ENCODE measurements at places on chromosomes 7 and 10.

GRCh38 chr7:124354201-124354600 lies 321.3 kb upstream of the TMEM229A start:
- no peak for DNase-seq

DNA sequence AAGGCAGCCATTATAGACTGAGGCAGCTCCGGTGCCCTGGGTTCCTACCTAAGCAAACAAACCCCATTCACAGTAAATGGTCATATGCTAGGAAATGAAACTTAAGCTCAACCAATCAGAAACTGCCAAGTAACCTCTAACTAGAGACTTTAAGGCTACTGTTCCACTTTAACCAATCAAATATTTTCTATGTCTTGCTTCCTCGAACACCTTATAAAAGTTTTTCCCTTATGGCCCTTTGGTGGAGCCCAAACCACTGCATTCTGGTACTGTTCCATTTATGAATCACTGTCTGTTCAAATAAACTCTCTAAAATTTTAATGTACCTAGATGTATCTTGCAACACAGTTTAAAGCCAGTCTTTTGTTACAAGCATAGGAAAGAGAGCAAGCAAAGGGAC lies 361.1 kb downstream of the HGF start:
- DNase-seq = no peak

- no peak for DNase-seq
Measured at GRCh38 chr7:29274146-29275017, 79.8 kb downstream of the CHN2 start.

DNA sequence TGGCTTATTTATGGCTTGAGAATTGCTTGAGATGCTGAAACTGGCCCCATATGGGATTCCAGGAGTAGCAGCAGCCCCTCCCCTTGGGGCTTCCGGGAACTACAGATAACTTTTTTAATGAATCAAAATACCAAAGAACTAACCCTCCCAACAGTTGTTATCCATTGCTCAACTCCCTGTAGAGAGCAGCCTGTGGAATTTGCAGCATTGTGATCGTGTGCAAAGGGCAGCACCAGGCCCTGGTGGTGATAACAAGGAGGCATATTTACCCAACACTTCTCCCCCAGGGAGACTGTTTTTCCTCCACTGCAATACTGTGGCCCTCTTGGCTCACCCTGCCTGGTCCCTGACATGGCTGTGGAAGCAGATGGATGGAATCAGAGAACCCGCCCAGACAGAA lies 196.2 kb downstream of the PLXNA4 start:
- no peak for DNase-seq

GRCh38 chr7:157905651-157906461 lies 569.1 kb downstream of the DNAJB6 start:
- no peak for DNase-seq

DNA sequence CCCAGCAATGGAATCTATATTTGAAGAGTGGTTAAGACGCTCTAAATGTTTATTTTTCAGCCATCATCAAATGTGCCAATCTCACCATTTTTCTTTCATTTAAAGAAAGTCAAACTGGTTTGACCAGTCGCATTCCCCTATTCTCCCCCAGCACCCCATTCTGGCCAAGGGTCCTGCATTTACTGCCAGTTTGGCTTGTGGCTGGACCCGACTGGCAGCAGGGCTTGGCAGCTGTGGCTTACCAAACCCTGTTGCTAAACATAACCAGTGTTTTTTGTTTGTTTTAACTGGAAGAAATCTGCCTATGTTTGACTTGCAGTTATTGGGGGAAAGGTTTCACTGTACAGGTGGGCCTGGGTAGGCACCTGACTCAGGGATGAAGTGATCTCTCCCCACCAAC lies 116.3 kb downstream of the CYP26A1 start:
- DNase-seq = no peak

DNA sequence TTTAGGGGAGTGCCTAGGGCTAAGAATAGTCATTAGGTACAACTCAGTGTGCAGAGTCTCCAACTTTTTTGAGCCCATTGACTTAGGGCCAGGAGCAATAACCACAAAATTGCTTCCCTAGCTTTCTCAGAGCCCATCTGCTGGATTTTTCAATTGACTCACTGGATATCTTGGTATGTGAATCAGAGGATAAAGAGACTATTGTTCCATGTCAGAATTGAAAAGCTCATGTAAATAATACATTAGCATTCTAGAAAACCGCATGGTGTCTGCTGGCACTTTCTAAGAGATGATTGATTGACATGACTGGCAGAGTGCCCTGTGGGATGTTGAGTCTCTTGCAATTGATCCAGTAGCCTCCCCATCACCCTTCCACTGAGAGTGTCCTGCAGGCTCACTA lies 246.2 kb downstream of the CCDC7 start:
- DNase-seq = peak; percentile 2

GRCh38 chr7:136103545-136104268 lies 126.5 kb upstream of the MTPN start:
- no peak for DNase-seq

- DNase-seq = peak; percentile 70
Measured at GRCh38 chr10:31961277-31962074, 32.8 kb upstream of the ARHGAP12 start.

- no peak for DNase-seq
Measured at GRCh38 chr10:112898540-112899390, 51.3 kb upstream of the TCF7L2 start.

GRCh38 chr7:105932835-105933477 lies 30.1 kb upstream of the CDHR3 start:
- peak; percentile 84 for DNase-seq

GRCh38 chr7:117502331-117502730 lies 22.5 kb downstream of the CFTR start:
- DNase-seq = no peak

DNA sequence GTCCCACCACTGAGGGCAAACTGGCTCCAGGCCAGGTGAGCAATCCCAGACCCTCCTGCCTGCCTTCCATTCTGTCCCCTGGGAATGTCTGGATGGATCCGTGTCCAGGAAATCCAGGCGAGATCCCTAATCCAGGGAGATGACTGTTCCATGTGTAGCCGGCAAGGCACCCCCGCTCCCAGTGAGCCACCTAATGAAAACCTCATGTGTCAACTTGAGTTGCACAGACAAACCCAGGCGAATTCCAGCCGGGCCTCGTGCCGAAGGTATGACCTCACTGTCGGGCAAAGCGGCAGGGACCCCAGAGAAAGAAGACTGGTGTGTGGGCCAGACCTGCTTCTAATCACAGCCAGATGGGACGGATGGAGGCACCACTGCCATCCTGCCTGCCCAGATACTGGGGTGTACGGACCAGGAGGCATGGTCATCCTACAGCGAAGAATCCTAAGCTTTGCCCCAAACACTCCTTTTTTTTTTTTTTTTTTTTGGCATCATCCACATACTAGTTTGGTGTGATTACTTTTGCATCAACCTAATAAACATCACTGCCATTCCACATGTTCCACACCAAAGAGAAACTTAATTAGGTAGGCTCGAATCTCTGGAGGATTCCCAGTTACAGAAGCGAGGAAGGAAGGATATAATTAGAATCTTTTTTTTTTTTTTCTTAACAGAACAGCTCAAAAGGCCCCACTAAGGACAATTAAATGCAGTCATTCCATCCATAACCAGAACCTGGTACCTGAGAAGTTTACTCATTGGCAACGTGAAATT lies 313.1 kb downstream of the CALN1 start:
- DNase-seq = no peak

DNA sequence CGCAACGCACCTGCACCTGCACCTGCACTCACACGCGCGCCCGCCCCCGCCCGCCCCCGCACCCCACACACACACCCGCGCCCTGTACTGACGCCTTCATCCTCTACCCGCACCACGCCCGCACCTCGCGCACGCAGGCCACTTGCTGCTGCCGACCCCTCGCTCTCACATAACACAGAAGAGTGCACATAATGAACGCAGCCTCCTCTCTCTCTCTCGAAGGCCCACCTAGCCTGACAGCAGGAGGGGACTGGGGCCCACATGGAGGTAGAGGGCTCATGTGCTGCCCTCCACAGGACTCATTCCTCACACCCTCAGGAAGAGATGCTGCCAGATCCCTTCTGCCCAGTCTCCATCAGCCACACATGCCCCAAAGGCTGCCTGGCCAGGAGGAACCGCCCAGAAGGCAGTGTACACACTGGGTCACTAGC lies 432 bp upstream of the CAMK2B start:
- DNase-seq = no peak

DNA sequence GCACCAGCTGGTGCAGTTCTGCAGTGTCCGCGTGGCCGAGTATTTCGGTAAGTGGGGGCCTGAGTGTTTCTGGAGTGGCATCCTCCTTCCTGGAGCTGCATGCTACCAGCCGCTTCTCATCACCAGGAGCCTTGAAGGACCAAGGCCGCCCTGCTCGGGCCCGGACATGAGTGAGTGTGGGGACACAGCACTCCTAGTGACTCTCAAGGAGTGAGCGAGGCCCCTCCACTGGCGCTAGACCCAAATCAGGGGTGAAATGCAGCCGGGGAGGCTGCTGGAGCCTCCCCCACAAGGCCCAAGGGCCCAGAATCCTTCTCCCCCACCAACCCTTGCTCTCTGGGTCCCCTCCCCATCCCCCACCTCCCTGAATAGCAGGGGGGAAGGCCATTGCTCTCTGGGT lies 48.0 kb downstream of the CAMK2B start:
- no peak for DNase-seq

DNA sequence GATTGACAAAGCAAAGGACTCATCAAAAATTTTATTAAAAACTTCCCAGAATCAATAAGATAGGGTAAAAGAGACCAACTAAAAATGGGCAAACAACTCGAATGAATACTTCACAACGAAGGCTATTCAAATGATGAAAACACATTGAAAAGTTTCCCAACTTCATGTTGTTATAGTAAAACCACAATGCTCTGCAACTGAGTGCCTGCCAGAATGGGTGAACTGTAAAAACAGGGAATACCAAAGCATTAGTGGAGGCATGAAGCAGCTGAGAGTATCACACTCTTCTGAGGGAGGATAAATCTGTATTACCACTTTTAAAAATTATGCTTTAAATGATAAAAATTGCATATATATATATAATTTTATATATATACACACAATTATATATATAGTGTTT lies 1214.7 kb downstream of the SORCS3 start:
- no peak for DNase-seq

- DNase-seq = no peak
Measured at GRCh38 chr10:3281941-3282673, 109.5 kb upstream of the PITRM1 start.

DNA sequence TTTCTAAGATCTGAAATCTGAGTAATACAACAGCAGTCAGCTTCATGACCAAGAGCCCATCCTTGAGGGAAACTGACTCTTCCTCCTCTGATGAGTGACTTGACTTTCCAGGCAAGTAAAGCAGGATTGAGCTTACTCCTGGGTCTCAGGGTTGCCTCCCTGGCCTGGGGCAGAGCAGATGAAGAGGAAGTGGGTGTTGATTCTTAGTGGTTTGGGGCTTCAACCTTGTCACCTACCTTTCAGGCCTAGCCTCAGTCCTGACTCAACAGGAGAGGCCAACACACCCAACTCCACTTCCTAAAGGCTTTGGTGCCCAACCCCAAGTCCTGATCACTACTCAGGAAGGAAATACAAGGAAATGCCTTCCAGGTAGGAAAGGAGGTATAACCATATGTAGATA lies 54.1 kb downstream of the KCNMA1 start:
- no peak for DNase-seq

DNA sequence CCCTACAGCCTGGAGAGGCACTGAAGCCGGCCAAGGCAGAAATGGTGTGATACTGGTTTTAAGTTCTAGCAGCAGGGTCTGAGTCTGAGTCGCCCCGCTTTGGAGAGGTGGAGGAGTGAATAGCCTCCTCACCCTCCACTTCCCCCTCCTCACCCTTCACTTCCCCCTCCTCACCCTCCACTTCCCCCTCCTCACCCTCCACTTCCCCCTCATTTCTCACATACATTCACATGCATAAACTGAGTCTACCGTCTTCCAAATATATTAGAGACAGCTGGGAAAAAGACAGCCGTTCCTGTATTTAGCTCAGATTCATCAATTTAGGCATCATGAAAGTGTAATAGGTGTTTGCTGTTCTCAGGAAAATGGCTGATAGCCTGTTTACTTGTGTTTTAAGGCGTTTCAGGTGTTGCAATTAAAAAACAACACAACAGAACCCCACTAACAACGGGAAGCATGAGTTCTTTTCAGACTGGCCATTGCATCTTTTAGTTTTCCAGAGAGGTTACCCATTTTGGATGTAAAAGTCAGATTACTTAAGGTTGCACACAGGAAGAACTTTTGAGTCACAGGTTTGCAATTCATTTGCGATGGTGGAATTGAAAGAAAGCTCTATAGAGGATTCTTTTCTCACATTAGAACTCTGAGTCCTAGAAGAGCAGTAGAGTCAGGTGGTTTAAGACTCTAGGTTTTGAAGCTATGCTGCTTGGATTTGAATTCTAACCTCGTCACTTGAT lies 861 bp downstream of the NRBF2 start:
- DNase-seq = no peak

GRCh38 chr7:153370092-153370491 lies 610.5 kb downstream of the ACTR3B start:
- DNase-seq = no peak

GRCh38 chr7:142439739-142440138 lies 181.9 kb upstream of the PRSS58 start:
- DNase-seq = no peak

GRCh38 chr7:45118292-45118691 lies 6.8 kb upstream of the TBRG4 start:
- no peak for DNase-seq

DNA sequence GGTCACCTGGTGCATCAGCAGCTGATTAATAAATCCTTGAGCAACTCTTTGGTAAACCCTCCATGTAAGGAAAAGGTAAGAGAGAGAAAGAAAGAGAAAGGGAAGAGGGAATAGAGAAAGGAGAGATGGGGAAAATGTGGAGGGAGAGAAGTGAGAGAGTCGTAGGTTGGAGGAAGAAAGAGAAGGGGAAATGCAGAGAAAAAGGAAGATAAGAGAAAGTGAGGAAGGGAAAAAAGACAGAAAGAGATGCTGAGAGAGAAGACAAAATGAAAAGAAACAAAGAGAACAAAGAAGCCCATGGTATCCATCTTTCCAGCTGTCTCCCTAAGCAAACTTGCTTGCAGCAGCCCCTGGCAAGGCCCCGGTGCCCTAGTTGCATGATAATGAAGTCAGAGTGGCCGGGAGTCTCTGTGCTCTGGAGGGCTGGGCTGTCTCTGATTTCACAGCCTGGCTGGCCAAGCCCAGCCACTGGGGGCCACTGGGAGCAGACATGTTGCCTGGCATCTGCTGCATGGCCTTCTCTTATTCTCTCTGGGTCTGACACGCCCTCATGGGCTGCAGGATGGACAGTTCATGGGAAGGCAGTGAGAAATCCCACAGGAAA lies 48.4 kb downstream of the PRR15 start:
- no peak for DNase-seq

DNA sequence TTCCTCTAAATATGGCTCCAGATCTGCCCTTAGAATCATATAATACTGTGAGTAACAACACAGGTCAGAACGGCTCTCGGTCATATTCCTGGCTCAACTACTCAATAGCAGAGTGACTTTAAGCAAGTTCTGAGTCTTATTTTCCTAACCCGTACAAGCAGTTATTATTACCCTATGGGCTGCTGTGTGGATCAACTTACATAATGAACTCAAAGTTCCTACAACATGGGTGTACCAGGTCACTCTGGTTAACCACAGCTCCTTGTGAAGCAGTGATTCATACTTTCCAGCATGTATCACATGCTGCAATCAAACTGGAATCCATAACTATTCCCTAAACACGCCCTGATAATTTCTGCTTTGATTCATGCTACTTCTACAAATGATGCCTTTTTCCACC lies 107.3 kb downstream of the LRRN3 start:
- no peak for DNase-seq
